ENCODE measurements at places on chromosomes 3 and 15.
A peak's percentile ranks its signal among the peaks of the same experiment; 100 is the strongest.

DNA sequence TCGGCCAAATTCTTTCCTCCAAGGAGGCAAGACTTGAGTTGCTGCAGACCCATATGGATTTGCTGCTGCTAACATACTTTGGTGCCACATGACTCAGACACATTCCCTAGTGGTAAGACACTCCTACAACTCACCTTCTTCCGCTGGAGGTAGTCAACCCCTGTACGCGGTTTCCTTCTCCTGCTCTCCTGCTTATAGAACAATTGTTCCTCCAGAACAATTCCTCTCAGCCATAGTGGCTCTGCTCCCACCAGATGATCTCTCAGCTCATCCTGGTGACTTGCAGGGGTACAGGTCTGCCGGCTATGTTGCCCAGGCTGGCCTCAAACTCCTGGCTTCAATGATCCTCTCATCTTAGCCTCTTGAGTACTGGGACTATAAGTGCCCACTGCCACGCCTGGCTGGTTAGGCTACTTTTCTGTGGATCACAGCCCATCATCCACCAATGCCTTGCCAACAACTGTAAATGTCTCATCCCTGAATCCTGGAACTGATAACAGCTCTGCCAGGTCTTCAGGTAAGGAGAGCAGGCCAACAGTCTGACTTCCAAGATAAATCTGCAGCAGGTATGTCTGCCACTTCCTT, 2.4 kb upstream of the CXCR6 start:
- no peak for DNase-seq

DNA sequence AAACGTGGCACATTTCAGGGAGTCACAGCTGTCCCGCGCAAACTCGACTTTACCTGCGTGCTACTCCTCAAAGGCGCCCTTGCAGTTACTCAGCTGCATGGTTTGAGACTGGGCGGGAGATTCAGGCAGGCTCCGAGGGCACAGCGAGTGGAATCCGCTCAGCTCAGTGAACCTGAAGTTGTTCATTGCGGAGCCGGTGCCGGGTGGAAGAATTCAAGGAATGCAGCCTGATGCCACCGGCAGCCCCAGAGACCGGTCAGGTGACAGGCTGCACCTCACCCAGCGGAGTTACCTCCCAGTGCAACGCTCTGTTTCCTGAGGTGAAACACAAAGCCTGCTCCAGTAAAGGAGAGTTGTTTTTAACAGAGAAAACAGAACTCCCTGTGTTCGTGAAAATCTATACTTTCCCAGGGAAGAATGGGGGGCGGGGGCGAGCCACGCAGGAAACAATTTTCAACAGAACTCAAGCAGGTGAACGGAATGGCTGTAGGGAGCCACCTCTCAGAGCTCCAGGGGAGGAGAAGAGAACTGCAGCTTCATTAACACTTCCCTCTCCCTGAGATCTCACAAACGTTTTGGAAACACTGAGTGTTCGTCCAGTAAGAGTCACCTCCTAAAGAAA, 3.8 kb downstream of the VEPH1 start:
- peak; percentile 12 for DNase-seq

DNA sequence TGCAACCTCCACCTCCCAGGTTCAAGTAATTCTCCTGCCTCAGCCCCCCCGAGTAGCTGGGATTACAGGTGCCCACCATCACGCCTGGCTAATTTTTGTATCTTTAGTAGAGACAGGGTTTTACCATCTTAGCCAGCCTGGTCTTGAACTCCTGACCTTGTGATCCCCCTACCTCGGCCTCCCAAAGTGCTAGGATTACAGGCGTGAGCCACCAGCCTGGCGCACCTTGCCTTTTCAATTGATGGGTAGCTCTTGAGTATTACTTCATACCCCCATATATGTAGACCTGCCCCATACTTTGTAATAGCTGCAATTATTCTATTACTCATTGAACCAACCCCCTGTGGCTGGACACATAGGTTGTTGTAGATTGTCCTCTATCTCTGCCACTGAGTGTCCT, 101.3 kb downstream of the LRRK1 start:
- DNase-seq, result no peak

- no peak for DNase-seq
Observed at GRCh38 chr15:58109419-58109818, 28.8 kb upstream of the AQP9 start.

GRCh38 chr3:32186097-32186496, 52.4 kb upstream of the CMTM8 start:
- DNase-seq, result no peak

- no peak for DNase-seq
Observed at GRCh38 chr3:12473511-12473910, 10.8 kb upstream of the TSEN2 start.

- no peak for DNase-seq
Observed at GRCh38 chr3:26229801-26230200, 392.8 kb upstream of the LRRC3B start.

DNA sequence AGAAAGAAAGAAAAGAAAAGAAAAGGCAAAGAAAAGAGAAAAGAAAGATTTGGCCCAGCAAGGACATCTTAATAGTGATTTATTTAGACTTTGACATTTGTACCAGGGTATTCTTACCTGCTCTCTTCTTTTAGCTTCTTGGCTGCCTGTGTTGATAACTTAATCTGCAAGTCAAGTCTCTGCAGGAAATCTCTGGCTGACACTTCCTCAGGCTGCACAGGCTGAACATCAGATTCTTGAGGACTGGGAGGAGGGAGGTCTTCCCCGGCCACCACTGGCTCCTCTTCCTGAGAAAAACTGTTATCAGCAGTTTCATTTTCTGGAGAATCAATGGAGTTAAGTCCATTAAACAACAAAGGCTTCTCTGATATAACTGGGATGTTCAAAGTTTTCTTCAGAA, 12.8 kb downstream of the LYSMD2 start:
- DNase-seq, result no peak

- no peak for DNase-seq
Observed at GRCh38 chr3:19527746-19528145, 379.4 kb downstream of the KCNH8 start.

DNA sequence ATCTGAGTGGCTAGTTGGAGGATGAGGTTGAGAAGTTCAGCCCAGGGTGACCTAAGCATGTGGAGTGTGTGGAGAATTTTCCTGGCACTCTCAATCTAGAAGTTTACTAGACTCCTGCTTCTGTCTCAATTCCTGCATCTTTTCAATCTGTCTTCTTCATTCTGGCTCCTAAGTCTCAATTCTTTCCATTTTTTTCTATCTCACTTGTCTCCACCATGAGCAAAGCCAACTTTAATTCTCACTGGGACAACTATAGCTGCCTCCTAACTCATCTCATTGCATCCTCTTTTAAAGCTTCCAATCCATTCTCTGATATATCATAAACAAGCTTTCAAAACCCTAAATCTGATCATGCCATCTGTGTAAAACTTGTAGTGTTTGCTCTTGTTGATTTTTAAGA, 569.3 kb downstream of the NAALADL2 start:
- no peak for DNase-seq

DNA sequence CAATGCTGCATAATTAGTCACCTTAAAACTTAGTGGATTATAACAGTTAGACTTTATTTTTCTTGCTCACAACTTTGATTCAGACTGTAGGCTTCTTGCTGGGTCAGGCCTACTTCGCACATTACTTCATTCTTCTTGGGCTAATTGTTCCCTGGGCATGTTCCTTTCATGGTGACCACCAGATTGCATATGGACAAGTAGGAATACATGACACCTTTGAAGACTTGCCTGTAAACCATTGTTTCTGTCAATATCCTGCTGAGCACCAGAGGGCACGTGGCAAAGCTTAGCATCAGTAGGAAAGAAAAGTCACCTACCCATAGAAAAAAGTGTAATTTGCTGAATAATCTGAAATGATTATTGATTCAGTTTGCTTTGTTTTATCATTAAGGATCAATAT, 54.3 kb upstream of the ROBO1 start:
- DNase-seq, result no peak

DNA sequence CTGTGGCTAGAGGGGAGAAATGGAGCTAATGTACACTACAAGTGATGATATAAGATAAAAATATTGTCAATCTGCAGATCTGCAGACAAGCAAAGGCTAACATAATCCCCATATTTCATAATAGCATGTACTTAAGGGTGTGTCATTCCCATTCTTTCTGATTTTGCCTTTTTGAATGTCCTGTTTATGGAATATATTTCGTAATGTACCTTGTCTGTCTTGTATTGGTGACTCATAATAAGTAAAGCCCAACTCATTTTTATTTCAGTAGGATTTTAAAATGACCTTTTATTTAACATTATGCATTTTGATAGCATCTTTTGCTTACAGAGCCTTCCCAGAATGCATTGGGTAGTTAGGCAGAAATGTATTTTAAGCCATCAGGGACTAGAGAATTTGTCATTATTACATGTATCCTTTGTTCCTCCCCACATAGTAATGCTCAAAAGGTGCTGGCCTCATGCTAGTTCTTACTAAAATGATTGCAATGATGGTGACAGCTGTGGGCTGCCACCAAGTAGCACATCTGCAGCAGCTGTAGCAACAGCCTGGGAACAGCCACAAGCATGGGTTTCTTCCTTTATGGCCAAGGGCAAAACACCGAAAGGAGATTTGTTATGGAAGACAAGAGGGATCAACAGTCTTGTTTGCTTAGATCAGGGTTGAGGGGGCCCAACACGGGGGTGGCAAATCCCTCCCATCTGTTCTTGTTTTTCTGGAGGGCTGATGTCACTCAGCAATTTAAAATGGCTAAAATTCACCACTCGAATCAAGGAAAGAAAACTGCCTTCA, 188.5 kb downstream of the CADPS start:
- DNase-seq, result no peak

DNA sequence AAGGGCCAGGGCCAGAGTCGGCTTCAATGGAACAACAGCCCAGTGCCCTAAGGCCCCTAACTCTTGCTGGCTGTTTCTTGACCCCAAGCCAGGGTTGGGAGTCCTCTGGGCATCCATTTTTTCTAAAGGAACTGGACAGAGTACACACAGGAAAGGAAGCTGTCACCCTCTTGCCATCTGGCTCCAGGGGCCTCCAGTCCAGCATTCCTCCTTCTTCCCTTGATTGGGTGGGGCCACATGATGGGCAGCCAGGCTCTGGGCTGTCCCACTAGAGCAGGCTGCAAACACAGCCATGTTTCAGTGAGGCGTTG, 1.6 kb upstream of the GRAMD2A start:
- no peak for DNase-seq

DNA sequence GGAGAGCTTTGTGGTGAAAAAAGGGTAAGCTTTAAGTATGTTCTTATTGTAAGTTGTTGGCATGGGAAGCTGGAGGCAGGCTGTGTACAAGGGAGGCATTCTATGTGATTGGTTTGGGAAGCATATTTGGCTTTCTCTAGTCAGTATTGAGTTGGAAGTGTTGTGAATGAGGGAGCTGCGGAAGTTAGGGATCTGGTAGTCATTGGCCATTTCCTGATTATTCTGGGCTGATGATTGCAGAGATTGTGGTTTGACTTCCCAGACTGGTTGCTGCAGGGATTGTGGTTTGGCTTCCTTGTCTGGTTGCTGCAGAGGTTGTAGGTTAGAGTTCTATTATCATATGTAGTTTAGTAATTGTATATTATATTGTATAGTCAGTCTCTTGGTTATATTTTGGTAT, 21.0 kb downstream of the STXBP5L start:
- DNase-seq, result no peak

- no peak for DNase-seq
Observed at GRCh38 chr3:45583021-45583851, 11.3 kb upstream of the LIMD1 start.

GRCh38 chr15:93027413-93027812, 61.6 kb downstream of the RGMA start:
- DNase-seq, result no peak

Measured in 8988T (cell line).